ENCODE measurements at places on chromosomes 6 and 20.

GRCh38 chr6:70956451-70957283 is at the start of gene B3GAT2:
B3GAT2 (minus strand) TSS chr6:70957060; CDS start chr6:70956429, 631 bp downstream.
- no peak for DNase-seq

DNA sequence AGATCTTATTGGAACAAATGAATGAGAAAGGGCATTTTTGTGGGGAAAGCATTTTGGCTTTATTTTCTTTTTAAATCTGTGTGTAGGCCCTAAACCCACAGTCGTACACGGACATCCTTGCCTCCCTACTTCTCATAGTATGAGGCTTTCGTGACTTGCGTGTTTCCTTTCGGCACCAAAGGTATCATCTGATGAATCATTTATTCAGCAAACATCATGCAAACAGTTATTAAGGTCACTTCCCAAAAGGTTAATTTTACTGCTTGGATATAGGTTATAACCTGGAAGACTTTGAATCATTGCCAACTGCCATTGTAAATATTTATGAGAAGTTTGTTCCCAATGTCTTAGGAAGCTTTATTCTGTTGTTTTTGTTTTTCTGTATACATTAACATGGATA is 15.1 kb upstream of the SLC22A2 start:
- DNase-seq: no peak

GRCh38 chr20:60928341-60928740 is 323.7 kb upstream of the CDH4 start:
- DNase-seq: no peak

GRCh38 chr20:51193066-51193772 is 170.3 kb upstream of the KCNG1 start:
- no peak for DNase-seq

DNA sequence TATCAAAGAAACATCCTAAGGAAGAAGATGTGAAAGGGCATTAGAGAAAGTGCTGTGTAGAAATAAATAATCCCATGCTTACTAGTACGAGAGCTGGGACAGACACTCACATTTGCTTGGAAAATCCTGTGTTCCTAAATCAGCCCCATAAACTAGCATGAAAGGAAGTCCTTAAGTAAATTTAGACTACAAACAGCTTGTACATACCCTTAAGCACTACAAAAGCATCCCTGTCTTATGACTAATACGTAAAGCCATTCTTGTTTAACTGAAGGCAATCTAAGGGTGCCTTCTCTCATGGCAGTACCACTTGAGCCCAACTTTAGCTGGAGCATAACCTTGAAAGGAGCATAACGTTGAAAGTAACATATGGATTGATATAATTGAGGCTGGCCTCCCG is 15.4 kb upstream of the FOXQ1 start:
- DNase-seq: no peak

- DNase-seq: no peak
These were observed 594.9 kb downstream of the PHF3 start for GRCh38 chr6:64230530-64230929.

- DNase-seq: no peak
These were observed 36.3 kb upstream of the LRRC1 start for GRCh38 chr6:53758496-53758895.

GRCh38 chr6:126388104-126388598 is 48.2 kb downstream of the CENPW start:
- no peak for DNase-seq

GRCh38 chr20:13884803-13885202 is 100.0 kb downstream of the NDUFAF5 start:
- no peak for DNase-seq

GRCh38 chr6:139970591-139970991 is 596.1 kb upstream of the CITED2 start:
- no peak for DNase-seq

- no peak for DNase-seq
These were observed 22.2 kb downstream of the ZDHHC14 start for GRCh38 chr6:157402996-157403685.

GRCh38 chr6:4349323-4349722 is 213.9 kb upstream of the ECI2 start:
- no peak for DNase-seq
